ENCODE measurements at places on chromosomes 3 and 15.

GRCh38 chr15:66927201-66928077 lies 138.0 kb upstream of the SMAD3 start:
- no peak for DNase-seq

DNA sequence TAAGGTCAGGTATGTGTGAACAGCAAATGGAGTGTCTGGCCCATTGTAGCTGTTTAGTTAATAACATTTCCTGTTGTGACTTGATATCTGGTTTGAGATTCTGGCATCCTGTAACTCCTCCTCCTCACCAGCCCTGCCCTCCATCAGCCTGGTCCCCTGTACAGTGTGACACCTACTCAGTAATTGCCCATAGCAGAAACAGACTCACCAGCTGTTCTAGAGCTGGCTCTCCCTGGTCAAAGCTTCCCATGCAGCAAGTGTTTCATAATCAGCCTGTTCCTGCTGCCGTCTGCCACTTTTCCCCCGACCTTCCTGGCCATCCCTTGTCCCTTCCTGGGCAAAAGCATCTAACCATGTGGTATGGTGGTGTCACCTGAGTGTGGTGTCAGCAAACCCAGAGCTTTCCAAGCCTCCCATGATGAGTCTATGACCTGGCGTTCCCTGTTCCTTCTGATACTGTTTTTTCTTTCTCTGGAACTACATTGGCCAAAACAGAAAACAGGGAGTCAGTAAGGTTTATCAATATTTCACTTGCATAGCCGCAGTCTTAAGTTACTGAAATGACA lies 55.4 kb downstream of the B3GALNT1 start:
- no peak for DNase-seq

- DNase-seq, result no peak
Measured at GRCh38 chr3:30962084-30962483, 67.6 kb upstream of the GADL1 start.

- no peak for DNase-seq
Measured at GRCh38 chr15:85314633-85315032, 65.8 kb upstream of the AKAP13 start.

GRCh38 chr3:141955175-141955574 lies 78.7 kb downstream of the ATP1B3 start:
- DNase-seq, result no peak

GRCh38 chr3:184284696-184285095 lies 8.9 kb downstream of the ECE2 start:
- DNase-seq, result peak; percentile 22

DNA sequence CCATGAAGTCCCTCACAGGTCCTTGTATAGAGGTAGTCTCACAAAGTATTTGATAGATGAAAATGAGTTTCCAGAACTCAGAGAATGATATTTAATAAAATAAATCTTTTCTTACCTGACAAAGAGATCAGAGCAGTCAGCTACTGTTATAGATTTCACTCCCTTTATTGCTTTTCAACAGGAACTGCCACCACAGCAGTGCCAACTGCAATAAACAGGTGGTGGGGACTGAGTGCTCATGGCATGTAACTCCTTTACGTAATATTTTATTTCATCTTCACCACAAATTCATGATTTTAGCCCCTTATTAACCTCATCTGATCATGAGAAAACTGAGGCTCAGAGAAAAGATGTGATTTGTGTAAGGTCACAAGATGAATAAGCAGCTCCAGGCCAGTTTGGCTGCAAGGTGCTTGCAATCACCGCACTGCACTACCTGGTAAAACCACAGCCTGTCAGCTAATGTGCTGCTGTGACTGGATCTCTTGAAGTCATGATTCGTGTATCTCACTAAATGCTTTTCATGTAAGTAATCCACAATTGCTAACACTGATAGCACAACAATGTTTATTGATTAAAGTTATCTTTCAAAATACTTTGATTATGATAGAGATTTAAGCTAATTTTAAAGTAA lies 78.8 kb downstream of the WNT5A start:
- no peak for DNase-seq

- no peak for DNase-seq
Measured at GRCh38 chr3:16795581-16795980, 89.2 kb upstream of the PLCL2 start.

- DNase-seq, result no peak
Measured at GRCh38 chr15:66239514-66239913, 14.0 kb downstream of the MEGF11 start.

- peak; percentile 87 for DNase-seq
Measured at GRCh38 chr3:122679085-122679881, 1.4 kb upstream of the PARP14 start.

GRCh38 chr3:113086560-113087461 lies 96.0 kb downstream of the GTPBP8 start:
- DNase-seq, result no peak

GRCh38 chr3:103977417-103977816 lies 1389.3 kb upstream of the ALCAM start:
- no peak for DNase-seq

- no peak for DNase-seq
Measured at GRCh38 chr15:51580385-51580784, 42.2 kb downstream of the DMXL2 start.

DNA sequence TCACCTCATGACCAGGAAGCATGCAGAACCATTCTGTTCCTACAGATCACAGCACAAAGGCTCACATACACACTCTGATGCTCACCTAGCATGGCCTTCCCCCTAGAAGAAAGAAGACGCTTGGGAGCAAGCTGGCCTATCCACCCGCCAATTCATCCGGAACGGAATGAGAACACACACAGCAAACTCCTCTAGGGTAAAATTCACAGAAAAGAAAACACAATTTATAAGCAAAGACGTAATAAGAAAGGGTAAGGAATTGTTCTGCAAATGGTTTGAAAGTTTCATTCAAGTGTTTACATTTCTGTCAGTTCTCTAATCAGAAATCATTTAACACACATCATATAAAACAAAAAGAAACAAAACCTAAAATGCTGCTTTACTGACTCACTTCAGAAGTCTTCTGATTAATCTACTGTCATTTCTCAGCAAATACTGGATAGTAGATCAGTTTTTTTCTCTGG lies 218.1 kb downstream of the OSBPL10 start:
- DNase-seq, result no peak

DNA sequence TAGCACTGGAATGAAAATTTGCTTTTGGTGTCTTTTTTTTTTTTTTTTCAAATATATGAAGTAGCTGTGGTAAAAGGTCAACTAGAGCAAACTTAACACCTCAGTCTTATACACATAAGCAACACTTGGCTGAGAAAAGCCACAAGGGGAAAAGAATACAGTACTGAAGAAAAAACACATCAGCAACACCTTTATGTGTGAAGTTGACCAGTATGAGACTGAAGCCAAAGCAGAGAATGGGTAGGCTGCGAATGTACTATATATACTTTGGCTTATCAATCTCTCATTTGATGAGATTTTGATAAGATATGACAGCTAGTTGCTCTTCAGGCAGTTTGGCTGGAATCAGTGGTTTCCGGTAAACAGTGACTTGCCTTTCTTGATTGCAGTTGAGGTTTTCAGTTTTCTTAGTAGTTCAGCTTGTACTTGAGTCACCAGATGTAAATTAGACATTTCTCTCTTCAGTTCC lies 22.0 kb upstream of the ZCWPW2 start:
- DNase-seq, result peak; percentile 84

- DNase-seq, result no peak
Measured at GRCh38 chr3:8988791-8989558, 25.7 kb upstream of the RAD18 start.

- no peak for DNase-seq
Measured at GRCh38 chr15:101313041-101313761, 18.2 kb upstream of the SNRPA1 start.

GRCh38 chr3:149356044-149356592 lies 21.3 kb downstream of the TM4SF1 start:
- DNase-seq, result no peak

DNA sequence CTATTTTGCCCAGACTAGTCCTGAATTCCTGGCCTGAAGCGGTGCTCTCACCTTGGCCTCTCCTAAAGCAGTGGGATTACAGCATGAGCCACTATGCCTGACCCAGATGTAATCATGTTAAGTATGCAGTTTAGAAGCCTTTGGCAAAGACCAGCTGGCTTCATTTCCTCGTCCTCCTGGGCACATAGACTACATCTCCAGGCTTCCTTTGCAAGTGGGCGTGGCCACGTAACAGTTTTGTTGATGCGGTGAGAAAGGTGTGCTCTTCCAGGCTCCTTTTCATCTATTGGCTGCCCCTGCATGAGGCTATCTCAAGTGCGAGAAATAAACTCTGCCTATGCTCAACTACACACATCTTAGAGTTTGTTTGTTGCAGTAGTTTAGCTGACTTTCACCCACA lies 13.0 kb downstream of the SV2B start:
- no peak for DNase-seq

DNA sequence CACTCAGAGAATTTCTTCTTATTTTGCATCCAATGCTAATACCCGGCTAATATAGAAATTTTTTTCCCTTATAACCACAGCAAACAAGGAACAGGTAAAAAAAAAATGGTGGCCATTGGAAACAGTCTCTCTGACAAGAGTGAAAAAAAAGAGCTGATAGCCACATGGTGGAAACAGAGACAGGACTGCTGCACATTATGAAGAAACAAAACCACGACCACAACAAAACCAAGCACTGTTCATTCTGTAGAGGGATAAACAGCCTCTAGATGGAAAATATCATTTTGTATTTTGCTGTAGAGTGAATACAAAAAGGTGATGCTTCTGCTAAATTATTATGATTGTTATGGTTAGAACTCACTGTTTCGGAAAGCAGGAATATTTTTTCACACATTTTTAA lies 686.2 kb downstream of the NLGN1 start:
- no peak for DNase-seq

DNA sequence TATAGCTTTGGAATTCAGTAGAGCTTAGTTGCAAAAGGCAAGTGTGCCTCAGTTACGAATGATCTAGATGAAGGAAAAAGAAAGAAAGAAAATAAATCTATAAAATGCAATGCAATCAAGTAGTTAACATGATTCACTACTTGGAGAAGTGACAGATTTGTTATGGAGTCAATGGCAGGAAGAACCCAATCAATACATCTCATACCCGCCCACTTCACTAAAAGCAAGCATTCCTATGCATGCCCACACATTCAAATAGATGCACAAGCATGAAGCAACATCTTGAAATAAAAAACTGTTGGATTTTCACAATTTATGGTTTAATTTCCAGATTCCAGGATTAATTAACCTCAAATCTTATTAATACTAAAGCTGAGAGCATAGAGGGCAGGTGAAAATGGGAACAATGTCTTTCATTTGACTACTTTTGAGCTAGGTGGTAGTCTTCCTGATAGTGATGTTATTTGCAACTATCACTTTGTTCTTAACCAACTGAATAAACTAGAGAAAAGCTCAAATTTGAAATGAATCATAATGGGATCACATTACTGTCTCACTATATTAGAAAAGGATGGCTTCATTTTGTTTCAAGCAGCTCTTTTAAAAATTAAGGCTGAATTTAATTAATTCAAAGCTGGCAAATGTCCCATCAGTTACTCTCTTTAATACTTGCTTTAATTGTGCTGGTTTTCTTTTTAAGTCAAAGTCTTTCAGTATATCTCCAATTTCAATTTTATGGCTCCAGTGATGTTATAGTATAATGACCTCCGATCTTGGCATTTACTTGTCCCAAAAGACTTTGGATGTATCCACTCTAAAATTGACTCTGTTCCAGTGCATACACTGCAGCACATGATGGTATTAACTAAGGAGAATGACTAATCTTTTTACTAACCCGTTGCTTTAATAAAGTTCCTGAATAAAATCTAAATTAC lies 46.7 kb upstream of the CCDC50 start:
- no peak for DNase-seq

GRCh38 chr15:62109982-62110851 lies 43.4 kb downstream of the C2CD4A start:
- no peak for DNase-seq

DNA sequence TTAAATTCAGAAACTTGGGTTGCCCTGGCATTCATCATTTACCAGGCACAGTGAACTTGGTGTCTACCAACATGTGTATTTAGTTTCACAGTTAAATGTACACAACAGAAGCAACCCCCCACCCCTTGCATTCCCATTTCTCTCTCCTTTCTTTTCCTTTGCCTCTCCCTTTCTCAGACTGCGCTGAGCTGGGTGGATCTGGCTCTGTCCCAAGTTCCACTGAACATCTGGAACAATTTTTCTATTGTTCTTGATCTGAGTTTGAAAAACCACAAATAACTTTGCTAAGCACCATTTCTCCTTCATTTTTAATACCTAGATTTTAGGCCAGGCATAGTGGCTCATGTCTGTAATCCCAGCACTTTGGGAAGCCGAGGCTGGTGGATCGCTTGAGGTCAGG lies 242.2 kb downstream of the ABHD5 start:
- no peak for DNase-seq

- peak; percentile 13 for DNase-seq
Measured at GRCh38 chr3:58824285-58824684, 157.7 kb upstream of the FAM3D start.

DNA sequence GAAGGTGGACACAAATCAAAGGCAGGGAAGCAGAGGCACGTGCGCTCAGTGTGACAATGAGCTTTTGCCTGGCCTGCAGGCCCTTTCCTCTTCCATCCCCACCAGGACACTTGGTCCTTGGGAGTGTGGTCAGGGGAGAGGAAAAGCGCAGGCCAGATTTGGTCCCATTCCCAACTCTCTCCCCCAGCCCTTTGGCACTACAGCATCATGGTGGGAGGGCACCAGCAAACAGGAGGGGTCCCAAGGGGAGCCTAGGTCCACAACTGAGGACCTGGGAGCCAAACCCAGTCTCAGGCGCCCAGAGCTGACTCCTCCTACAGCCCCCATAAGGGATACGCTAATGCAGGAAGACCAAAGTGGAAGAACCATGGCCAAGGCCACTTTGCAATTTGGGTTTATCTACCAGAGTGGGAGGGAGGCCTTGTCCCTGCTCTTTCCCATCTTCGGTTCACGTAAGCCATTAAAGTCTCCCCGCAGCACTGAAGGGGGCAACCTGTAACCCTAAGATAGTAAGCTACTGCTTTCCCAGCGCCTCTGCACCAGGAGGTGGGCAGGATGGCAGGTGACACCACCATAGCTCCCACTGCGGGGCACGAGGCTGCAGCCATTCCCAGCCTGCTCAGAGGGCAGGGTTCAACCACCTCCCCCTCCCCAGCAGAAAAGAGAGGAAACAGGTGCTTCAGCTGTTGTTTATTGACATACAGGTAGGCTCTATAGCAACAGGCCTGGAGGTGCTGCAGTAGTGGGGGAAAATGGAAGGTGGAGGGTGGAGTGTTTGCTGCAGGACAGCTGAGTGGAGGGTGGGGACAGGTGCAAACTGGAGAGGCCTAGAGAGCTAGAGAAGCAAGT lies 993 bp upstream of the GRAMD2A start:
- DNase-seq, result no peak
